ENCODE measurements at places on chromosomes 16 and 17. TPM values are rescaled to one million over a fixed set of nuclear protein-coding genes. Genes with fewer than 3 reads are reported as not detected.

SYNGR3 gene
- polyA plus RNA-seq: 1.4 TPM

DNA sequence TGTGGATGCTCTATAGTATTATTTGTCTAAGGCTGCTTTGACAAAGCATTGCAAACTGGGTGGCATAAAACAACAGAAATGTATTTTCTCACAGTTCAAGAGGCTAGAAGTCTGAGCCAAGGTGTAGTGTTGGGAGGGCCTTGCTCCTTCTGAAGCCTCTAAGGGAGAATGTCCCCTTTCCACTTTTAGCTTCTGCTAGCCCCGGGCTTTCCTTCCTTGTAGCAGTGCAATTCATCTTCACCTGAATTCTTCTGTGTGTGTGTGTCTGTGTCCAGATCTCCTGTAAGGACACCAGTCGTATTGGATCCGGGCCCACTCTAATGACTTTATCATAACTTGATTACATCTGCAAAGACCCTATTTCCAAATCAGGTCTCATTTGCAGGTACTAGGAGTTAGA, 18.1 kb downstream of the KCNJ16 start:
- H3K4me3 ChIP-seq: no peak overlapping the region
- H3K27ac ChIP-seq: no peak overlapping the region
- no peaks in the 10 kb centered on the region for H3K27me3 ChIP-seq
- H3K4me1 ChIP-seq: peaks cover 9% of the 10 kb centered on the region
- DNase-seq: no peak

DNA sequence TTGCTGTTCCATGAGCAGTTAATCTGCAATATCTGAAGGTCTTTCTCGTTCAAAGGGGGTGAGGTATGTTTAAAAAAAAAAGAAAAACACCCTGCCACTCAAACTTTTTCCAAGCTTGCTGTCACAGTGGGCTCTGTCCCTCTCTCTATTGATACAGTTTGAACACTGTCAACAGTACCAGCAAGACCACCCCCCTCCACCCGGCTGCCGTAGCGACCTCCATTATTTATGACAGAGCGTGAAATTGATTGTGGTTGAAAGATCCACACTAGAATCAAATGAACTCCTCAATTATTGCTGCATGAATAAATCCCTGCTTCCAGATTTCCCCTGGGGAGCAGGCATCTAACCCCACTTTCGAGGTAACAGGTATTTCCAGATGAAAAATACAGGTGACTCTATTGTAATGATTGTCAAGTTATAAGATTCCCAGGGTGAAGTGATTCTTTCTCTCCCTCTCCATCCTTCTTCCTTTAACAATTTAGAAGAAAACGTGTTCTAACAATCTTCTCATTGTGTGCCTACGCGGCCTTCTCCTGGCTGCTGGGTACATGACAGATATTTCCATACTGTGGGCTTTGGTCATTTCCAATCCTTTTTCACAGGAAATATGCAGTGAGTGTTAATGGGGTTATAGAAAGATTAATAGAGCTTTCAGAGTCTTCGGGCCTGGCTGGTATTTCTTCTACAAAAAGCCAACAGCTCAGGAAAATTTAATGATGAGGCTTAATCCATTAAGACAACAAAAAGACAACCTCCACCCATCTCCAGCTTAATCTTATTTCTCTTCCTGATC, 135.7 kb upstream of the C16orf82 start:
- DNase-seq: no peak
- no peaks in the 10 kb centered on the region for H3K36me3 ChIP-seq
- H3K4me1 ChIP-seq: no peaks in the 10 kb centered on the region
- no peak overlapping the region for H3K27ac ChIP-seq
- no peak overlapping the region for H3K4me3 ChIP-seq
- H3K27me3 ChIP-seq: no peaks in the 10 kb centered on the region

DNA sequence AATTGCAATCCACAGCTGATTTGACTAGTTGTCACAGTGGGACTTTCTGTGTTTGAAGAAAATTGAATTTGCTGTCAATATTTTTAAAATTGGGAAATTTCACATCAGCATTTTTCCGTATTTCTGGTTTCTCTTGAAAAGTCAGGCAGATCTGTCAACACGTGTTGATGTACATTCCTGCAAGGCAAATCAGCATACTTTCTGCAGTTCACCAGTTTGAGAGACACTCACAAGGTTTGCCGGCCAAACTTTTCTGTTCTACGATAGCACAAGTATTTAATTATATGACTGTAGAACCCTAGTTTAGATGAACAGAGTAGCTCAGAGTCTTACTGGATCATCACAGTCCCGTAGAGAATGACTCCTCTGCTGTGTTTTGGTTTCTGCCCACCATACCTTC, 102.0 kb downstream of the ADAMTS18 start:
- DNase-seq: no peak
- no peak overlapping the region for H3K4me3 ChIP-seq
- peaks cover 4% of the 10 kb centered on the region for H3K36me3 ChIP-seq

DNA sequence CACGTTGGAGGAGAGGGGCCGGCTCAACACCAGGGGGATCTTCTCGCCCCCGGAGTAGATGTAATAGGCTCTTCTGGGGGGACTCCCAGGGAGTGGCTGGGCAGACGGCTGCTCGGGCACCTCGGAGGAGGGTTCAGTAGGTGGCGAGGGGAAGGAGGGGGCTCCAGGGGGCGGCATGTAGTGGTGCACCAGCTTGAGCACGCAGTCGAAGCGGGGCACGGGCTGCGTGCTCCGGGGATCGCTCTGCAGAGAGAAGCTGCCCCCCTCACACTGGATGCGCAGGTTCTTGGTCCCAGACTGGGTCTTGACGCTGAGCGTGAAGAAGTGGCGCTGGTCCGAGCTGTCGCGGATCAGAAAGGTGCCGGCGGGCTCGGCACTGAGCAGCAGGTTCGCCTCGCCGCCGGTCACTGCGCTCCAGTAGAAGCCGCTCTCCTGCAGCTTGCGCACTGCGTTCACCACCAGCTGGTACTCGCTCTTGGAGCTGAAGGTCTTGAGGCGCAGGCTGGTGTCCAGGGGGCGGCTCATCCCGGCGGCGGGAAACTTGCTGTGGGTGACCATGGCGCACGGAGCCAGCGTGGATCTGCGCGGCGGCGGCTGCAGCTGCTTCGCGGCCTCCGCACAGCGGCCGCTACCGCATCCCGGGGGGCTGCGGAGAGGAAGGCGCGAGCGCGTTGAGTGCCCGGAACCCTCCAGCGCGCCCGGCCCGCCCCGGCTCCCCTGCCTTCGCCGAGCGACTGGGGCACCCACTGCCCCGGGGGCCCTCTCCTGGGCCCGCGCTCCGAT, 1.1 kb downstream of the SOCS3 start:
- H3K36me3 ChIP-seq: peaks cover 3% of the 10 kb centered on the region
- peaks cover 37% of the 10 kb centered on the region for H3K4me1 ChIP-seq
- peak overlapping the region; percentile 84 for H3K27ac ChIP-seq

GRCh38 chr16:2035431-2036199, 8.9 kb downstream of the NHERF2 start:
- peaks cover 49% of the 10 kb centered on the region for H3K4me1 ChIP-seq
- H3K27me3 ChIP-seq: no peaks in the 10 kb centered on the region
- DNase-seq: peak; percentile 62
- H3K4me3 ChIP-seq: no peak overlapping the region

DNA sequence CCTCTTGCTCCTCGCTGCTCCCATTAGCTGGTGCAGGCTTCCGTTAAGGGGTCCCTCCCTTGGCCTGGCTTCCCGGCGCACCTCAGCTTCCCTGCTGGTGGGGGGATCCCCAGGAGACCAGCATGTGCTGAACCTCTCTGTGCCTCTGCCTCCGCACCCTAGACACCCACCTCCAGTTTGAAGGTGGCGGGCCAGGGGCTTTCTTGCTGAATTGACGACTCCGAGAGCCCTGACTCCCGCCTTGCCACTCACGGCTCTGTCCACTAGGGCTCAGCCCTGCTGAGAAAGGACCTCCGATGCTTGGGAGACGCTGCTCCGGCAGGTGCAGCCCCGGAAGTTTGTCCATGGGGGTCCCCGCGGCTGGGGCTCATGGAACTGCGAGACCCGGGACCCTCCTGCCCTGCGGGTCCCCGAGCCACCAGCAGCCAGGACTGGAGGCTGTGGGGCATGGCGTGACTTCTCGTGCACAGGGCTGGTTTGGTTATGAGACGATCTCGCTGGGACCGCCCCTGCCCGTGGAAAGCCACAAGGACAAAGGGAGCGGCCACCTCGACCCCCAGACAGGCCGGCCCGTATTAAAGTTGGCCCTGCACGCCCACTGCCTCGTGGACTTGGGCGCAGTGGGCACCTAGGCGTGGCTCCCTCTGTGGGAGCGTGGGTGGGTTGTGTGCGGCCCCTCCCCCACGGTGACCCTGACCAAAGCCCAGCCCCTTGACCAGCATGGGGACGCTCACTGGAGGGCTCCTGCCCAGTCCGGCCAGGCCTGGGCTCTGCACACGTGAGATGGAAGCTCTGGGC, 8.1 kb downstream of the CHMP6 start:
- peaks cover 3% of the 10 kb centered on the region for H3K36me3 ChIP-seq
- H3K27me3 ChIP-seq: peaks cover 14% of the 10 kb centered on the region
- H3K27ac ChIP-seq: no peak overlapping the region

FBXW10 gene
- polyA plus RNA-seq: not detected

DNA sequence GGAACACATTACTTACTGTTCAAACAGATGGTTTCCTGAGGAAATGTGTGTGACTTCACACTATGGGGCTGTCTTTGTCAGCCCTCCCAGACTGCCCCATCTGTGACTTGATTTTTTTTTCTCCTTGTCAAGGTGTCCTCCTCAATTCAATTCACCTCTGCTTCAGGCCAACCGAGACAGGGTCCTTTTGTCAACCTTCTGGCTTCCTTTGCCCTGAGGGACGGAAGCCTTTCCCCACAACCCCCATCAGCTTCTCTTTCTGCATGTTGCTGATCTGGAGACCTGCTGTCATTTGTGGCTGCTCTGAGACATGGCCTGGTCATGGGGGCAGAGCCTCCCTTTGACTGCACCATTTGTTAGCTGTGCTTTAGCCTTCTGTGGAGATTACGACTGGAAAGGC, 21.3 kb upstream of the RGS9 start:
- H3K27ac ChIP-seq: no peak overlapping the region
- no peaks in the 10 kb centered on the region for H3K4me1 ChIP-seq
- no peak overlapping the region for H3K4me3 ChIP-seq
- peaks cover 18% of the 10 kb centered on the region for H3K27me3 ChIP-seq
- DNase-seq: no peak

- no peaks in the 10 kb centered on the region for H3K4me1 ChIP-seq
- H3K27me3 ChIP-seq: no peaks in the 10 kb centered on the region
- no peaks in the 10 kb centered on the region for H3K36me3 ChIP-seq
- no peak overlapping the region for H3K27ac ChIP-seq
- H3K4me3 ChIP-seq: no peak overlapping the region
Measured at GRCh38 chr16:88956546-88957432, 20.2 kb downstream of the CBFA2T3 start.

DNA sequence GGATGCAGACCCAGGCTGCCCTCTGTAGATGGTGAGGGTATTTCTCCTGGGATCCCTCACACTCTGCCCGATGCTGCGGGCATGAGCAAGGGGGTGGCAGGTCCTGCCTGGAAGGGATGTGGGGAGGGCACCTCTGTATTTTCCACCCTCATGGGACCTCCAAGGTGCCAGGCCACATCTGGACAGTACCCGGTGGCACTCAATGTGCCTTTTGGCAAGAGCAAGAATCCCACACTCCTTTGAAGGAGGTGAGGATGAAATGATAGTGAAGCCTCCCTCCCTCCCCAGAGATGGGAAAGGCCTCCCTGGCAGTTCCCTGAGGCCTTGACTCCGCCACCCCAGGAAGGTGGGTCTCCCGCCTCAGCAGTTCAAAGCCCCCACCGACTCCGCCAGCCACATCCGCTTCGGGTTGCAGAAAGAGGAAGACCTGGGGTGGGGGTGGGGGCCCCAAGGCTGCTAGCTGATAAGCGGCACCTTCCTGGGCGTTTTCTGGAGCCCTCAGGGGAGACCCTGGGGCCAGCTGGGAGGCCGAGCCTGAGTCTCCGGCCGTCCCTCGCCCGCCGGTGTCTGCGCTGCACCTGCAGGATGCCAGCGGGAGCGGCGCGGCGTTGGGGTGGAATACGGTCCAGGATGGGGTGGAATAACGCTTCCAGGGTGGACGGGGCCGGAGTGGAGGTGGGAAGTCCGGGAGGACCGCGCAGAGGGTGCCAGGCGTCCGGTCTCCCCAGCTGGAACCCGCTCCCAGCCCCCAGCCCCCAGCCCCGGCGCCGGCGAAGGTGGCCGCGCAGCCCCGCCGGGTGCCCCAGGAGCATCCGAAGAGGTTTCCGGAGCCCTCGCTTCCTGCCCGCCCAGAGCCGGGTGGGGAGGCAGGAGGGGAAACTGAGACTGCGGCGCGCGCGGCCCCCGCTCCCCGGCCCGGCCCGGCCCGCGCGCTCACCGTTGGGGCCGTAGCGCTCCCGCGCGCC, 718 bp downstream of the ATP2A3 start:
- no peak overlapping the region for H3K4me3 ChIP-seq
- peaks cover 20% of the 10 kb centered on the region for H3K27me3 ChIP-seq
- peaks cover 8% of the 10 kb centered on the region for H3K4me1 ChIP-seq
- DNase-seq: no peak

DNA sequence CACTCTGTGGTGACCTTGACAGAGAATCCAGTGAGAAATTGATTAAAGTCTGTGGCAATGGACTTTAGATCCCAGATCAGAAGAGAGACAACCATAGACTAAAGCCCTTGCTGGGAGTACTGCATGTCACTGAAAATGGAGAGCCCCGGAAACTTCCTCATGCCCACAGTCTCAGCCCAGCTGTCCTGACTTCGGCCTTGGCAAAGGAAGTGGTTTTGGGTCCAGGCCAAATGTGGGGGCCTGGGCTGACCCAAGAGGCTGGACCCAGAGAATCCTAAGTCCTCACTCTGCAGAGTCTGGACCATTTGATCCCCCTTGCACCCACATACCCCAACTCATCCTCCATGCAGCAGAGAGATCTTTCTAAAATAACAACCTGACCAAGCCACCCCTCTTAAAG, 4.7 kb upstream of the BEAN1 start:
- H3K4me3 ChIP-seq: no peak overlapping the region
- no peaks in the 10 kb centered on the region for H3K4me1 ChIP-seq
- H3K27me3 ChIP-seq: peaks cover 41% of the 10 kb centered on the region
- H3K36me3 ChIP-seq: no peaks in the 10 kb centered on the region
- DNase-seq: no peak

GRCh38 chr16:85276721-85277120, 164.4 kb upstream of the CIBAR2 start:
- H3K27ac ChIP-seq: no peak overlapping the region
- no peaks in the 10 kb centered on the region for H3K36me3 ChIP-seq
- H3K4me3 ChIP-seq: no peak overlapping the region
- no peaks in the 10 kb centered on the region for H3K27me3 ChIP-seq

DNA sequence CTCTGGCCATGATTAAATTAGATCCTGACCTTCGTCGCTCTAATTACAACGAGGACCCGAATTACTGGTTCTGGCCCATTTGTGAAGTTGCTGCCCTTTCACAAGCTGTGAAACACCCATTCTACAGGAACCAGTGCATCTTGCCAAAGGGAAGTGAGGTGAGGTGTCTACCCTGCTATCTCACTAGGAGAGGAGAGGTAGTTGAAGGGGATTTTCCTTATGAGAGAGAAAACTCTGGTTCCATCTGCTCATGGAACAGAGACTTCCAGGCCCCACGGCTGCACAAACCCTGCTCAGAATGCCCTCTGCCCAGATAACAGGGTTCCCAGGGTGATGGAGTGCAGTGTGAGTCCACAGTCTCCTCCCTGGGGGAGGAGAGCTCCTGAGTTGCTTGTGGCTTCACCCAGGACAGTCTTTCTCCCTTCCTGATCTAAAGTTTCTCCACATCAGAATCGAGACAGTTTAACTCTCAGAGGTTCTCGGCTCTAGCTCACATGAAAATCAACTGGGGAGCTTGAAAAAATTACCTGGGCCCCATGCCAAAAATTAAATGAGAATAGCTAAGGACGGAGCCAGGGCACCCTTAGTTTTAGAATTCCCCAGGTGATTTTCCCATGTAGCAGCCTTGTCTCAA, 7.8 kb upstream of the SSTR2 start:
- H3K36me3 ChIP-seq: no peaks in the 10 kb centered on the region
- H3K4me1 ChIP-seq: no peaks in the 10 kb centered on the region
- no peak for DNase-seq
- no peak overlapping the region for H3K4me3 ChIP-seq
- peaks cover 11% of the 10 kb centered on the region for H3K27me3 ChIP-seq

Measured in endothelial cell of umbilical vein (primary cell).